ENCODE measurements at places on chromosomes 11 and 22. TPM values are rescaled to one million over a fixed set of nuclear protein-coding genes. Genes with fewer than 3 reads are reported as not detected.

The MIOX gene
- not detected for total RNA-seq

DNA sequence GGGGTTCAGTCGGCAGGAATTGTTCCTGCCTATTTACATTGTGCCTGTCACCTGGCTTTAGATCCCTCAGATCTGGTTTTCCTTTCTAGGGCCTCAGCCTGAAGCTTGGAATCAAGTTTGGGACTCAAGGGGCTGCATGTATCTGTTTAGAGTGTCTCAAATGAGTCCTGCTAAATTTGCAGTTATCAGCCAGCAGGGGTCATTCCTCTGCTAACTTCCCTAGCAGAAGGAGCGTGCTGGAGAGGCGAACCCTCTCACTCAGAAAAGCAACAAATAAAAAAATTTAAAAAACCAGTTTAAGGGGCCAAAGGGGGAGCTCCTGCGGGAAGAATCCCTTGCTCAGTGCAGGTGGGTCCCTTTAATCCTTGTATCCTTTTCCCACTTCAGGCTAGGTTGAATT is 1220.2 kb downstream of the JRKL start:
- no peaks in the 10 kb centered on the region for H3K36me3 ChIP-seq
- H3K27ac ChIP-seq, result no peak overlapping the region
- no peaks in the 10 kb centered on the region for H3K27me3 ChIP-seq
- DNase-seq, result peak; percentile 20

DNA sequence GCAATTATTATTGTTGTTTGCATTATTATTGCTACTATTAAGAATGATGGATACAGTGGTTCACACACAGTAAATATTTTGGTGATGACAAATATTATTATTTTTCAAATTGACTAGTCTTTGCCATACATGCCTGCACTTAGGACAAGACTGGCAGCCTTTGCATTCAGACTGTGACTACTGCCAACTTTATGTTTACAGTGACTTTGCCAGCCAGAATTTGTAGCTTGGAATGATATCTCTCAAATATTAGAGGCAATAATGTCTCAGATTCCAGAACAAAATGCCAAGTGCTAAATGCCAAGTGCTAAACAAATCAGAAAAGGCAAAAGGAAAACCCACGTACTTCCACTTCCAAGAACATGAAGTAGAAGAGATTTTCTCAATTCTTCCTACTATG is 823.1 kb downstream of the DLG2 start:
- DNase-seq, result no peak
- no peaks in the 10 kb centered on the region for H3K36me3 ChIP-seq
- no peak overlapping the region for H3K27ac ChIP-seq
- no peaks in the 10 kb centered on the region for H3K27me3 ChIP-seq
- H3K4me3 ChIP-seq, result no peak overlapping the region

- no peak overlapping the region for H3K27ac ChIP-seq
- H3K4me3 ChIP-seq, result no peak overlapping the region
- H3K4me1 ChIP-seq, result no peaks in the 10 kb centered on the region
- DNase-seq, result no peak
- H3K36me3 ChIP-seq, result no peaks in the 10 kb centered on the region
Observed at GRCh38 chr22:44118645-44119315, 61.9 kb upstream of the PARVG start.

- H3K27me3 ChIP-seq, result no peaks in the 10 kb centered on the region
- no peak overlapping the region for H3K4me3 ChIP-seq
- peak overlapping the region; percentile 12 for H3K27ac ChIP-seq
- 0 out of 2 replicates have a peak, but pooled peaks cover 5% of the 10 kb centered on the region for H3K36me3 ChIP-seq
- DNase-seq, result no peak
- peaks cover 39% of the 10 kb centered on the region for H3K4me1 ChIP-seq
Observed at GRCh38 chr11:68116974-68117373, 4.2 kb downstream of the CHKA start.

DNA sequence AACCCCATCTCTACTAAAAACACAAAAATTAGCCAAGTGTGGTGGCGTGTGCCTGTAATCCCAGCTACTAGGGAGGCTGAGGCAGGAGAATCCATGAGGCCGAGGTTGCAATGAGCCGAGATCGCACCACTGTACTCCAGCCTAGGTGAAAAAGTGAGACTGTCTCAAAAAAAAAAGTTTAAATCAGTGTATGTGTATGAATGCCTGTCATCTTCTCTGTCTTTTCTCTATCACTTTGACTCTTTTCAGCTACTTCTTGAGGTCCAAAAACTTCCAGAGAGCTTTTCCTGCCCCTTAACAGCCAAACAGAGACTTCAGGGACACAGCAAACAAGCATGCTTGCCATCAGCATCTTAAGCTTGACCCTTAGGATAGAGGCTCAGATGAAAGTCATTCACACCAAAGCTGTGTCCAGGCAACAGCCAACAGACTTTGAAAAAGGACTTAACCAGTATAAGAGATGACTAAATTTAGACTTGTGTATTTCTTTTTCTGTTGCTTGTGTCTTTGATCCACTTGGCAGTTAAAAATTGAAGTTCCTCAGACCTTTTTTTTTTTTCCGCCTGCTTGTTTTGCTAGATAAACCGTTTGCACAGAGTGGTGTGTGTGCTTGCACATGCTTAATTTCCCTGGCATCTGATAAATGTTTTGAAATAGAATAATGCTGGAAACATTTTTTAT is 151.9 kb downstream of the DBX1 start:
- no peak overlapping the region for H3K27ac ChIP-seq
- H3K36me3 ChIP-seq, result no peaks in the 10 kb centered on the region
- no peaks in the 10 kb centered on the region for H3K27me3 ChIP-seq
- H3K4me3 ChIP-seq, result no peak overlapping the region
- no peak for DNase-seq

Measured in Caco-2 (cell line).